Smooth muscle cell of the umbilical artery (primary cell): ENCODE measurements at places on chromosomes 5 and 9. TPM values are rescaled to one million over a fixed set of nuclear protein-coding genes. Genes with fewer than 3 reads are reported as not detected.

The NTRK2 gene
- total RNA-seq: under 0.01 TPM in 2 replicates

The KCNMB1 gene
- total RNA-seq: 0.05 TPM in 1 of 2 replicates, not detected in the other

The OLFM1 gene
- 2.4 and 2.9 TPM in 2 replicates for total RNA-seq

The PITX1 gene
- 29.7 and 35.3 TPM in 2 replicates for total RNA-seq

The GDA gene
- not detected in 2 replicates for total RNA-seq

The SLC22A5 gene
- total RNA-seq: 4.2 and 4.8 TPM in 2 replicates

The ADAMTS13 gene
- 1.8 and 2.8 TPM in 2 replicates for total RNA-seq

The DCAF10 gene
- 20.8 and 48.9 TPM in 2 replicates for total RNA-seq

The MSX2 gene
- 0.28 and 1.5 TPM in 2 replicates for total RNA-seq

The PRUNE2 gene
- total RNA-seq: 6.2 and 8.8 TPM in 2 replicates

The IFNB1 gene
- 0.30 TPM in 1 of 2 replicates, not detected in the other for total RNA-seq

The HAVCR2 gene
- 0.09 TPM in 1 of 2 replicates, not detected in the other for total RNA-seq

The LVRN gene
- total RNA-seq: 0.51 and 0.59 TPM in 2 replicates

The NLN gene
- 25.5 and 62.8 TPM in 2 replicates for total RNA-seq

The SYK gene
- not detected in 2 replicates for total RNA-seq

The FCHSD1 gene
- total RNA-seq: 39.2 and 61.7 TPM in 2 replicates

The TAF1L gene
- not detected in 2 replicates for total RNA-seq
